ENCODE measurements at places on chromosomes 3 and 15. TPM values are rescaled to one million over a fixed set of nuclear protein-coding genes. Genes with fewer than 3 reads are reported as not detected.
A peak's percentile ranks its signal among the peaks of the same experiment; 100 is the strongest.

DNA sequence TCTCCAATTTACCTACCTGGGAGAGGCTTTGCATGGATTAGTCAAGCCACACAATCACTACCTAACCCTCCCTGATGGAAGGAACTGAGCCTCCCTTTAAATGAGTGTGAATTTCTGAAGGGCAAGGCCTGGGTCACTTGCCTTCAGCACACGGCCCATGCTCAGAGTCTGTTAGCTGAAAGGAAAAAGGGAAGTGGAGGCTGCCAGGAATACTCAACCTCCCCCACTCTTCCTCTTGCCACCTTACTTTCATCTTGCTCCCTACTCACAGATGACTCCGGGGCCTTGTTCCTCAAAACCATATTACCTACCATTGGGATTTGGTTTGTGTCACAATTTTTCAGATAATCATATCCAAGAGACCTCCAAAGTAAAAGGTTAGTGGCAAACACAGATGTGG is 220.0 kb downstream of the ABHD5 start:
- DNase-seq: no peak

- DNase-seq: no peak
Observed at GRCh38 chr3:87468938-87469337, 192.6 kb upstream of the POU1F1 start.

- no peak for DNase-seq
Observed at GRCh38 chr15:94312946-94313345, 81.6 kb downstream of the MCTP2 start.

DNA sequence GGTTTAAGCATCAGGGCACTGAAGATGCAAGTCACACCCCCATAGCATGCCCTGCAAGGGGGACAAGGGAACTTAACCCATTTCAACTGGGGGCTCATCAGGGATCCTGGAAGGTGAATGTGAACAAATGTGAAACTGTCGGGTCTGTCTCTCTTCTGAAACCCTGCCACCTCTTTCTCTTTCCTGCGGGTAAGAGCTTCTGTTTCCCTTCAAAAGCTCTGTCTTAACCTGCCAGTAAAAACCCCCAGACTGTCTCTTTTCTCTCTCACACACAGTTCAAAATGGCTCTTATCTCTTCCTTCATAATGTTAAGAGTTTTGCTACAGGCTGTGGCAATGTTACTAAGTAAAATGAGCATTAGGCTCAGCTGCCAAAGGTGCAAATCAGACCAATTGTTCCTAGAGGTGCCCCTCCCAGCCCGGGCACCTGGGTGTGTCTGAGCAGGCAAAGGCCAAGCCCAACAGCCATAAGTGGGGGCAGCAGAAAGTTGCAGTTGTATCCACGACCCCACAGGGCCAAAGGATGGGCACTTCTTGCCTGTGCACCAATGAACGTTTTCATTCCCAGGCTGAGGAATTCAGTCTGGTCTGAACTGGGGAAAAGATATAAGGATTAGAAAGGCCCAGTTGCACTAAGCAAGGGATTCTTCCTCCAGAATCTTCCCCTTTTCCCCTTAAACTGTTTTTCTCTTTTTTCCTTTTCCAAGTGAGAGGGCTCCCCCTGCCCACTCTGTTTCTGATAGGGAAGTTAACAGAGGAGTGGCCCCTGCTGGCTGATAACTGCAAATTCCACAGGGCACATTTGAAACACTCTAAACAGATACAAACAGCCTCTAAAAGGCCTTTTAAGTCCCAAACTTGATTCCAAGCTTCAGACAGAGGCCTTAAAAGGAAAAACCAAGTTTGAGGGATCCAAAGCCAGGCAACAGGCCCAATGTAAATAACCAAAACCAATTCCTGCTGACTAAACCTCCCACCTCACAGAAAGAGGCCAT is 113.8 kb upstream of the EPHA6 start:
- DNase-seq: no peak

- DNase-seq: no peak
Observed at GRCh38 chr15:80608688-80609087, 86.4 kb upstream of the ABHD17C start.

DNA sequence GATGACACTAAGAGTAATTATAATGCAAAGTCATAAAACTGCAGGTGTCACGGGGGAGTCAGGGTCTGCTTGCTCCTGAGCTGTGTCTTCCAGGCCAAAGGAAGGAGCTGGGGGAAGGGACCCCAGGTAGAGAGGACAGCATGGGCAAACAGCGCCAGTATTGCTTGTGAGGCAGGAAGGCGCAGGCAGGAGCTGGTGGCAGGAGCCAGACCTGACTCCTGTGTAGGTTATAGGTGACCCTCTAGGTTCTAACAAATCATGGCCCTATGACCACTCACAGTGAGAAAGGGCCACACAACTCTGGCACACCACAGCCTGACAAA is 1.9 kb downstream of the CISH start:
- no peak for DNase-seq

DNA sequence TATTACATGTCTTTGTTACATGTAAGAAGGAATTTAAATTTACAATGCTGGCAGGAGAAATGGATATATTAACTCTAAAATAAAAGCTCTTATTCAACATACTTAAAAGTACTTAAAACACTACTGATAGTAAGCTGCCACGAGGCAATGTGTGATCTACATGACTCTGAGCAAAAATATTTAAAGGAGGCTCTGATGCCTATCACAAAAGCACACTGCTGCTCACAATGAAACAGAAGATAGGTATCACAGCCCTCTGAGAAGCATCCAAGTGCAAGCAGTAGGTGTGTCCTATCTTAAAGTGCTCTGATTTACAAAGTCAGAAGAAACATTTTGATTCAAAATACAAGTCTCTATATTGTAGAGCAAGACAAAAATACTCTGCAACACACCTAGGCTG is 371.2 kb upstream of the WNT5A start:
- DNase-seq: no peak

DNA sequence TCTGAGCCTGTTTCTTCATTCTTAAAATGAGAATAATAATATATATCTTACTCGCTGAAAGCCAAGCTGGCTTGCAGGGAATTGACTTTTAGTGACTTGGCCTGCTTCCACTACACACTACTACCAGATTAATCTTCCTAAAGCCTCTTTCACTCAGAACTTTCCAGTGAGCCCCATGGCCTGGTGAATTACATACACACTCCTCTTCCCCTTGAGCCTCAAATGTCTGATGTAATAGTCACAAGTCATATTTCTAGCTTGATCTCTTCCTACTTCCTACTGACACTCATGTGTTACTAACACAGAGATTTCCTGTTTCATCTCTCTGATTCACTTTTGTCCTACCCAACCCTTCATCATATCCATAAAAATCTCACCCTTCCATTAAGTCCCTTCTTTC is 82.7 kb upstream of the SOX2 start:
- peak; percentile 27 for DNase-seq

GRCh38 chr15:90412356-90413194 is 24.5 kb downstream of the IQGAP1 start:
- DNase-seq: peak; percentile 67

DNA sequence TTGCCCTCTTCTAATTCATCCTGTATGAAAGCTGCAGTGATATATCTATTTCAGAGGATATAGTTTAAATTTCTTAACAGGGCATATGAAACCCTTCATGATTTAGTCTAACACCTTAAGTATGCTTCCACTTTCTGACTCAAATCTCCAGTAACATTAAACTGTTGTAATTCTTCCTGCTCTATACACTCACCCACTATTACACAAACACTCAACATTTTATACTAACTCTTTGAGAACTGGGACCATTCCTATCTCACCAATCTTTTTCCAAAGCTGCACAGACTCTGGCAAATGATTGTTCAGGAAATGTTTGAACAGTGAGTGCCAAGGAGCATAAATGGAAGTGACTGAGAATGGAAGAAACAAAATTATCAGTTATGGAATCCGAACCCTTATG is 560.4 kb upstream of the DPPA4 start:
- no peak for DNase-seq

DNA sequence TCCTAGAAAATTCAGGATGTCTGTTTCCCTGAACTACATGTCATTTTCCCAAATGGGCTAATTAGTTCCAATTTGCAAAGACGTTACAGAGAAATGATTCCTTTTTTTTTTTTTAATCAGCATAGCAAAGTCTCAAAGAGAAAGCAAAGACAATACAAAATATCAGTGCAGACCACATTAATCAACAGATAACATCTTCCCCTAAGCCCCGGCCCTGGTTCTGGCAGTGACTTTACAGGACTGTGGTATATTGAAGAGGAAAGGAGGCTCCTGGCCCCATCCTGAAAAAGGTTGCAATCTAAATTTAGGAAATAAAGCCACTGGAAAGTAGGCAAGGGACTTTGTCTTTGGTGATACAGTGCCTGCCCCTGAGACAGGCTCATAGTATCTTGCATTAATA is 836.5 kb downstream of the NTRK3 start:
- DNase-seq: no peak

DNA sequence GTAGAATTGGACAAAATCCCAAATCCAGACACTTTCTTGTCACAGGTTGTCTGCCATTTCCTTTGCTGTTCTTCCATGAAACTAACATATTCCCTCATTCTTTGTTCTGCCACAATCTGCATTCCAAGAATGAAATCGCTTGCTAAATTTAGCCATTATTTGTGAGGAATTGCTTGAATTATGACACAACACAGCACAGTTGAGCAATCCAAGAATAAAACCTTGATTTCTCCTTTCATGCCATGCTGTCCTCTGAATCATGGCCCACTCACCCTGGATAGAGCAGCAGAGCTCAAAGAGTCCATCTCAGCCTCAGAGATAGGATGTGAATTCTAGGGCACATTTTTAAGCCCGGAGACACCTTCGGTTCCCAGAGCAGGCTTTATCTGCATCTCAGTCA is 35.2 kb upstream of the GREM1 start:
- no peak for DNase-seq

DNA sequence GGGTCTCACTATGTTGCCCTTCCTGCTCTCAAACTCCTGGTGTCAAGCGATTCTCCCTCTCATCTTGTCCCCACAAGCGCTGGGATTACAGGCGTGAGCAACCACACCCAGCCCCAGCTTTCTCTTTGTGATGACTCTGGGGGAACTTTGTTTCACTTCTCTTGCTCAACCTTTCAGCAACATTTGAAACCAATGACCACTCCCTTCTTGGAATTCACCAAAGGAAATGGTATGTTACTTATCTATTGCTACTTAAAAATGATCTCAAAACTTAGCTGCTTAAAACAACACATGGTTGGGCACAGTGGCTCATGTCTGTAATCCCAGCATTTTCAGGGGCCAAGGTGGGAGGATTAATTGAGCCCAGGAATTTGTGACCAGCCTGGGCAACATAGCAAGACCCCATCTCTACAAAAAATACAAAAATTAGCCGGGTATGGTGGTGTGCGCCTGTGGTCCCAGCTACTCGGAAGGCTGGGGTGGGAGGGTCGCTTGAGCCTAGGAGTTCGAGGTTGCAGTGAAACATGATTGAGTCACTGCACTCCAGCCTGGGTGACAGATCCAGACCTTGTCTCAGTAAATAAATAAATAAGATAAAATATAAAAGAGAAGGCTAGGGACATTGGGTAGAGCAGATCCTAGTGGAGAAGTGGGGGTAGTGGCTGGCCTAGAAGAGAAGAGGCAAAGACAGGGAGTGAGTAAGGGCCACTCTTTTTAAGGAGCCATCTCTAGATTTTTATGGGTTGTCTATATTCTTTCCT is 10.3 kb upstream of the COPG1 start:
- DNase-seq: no peak

DNA sequence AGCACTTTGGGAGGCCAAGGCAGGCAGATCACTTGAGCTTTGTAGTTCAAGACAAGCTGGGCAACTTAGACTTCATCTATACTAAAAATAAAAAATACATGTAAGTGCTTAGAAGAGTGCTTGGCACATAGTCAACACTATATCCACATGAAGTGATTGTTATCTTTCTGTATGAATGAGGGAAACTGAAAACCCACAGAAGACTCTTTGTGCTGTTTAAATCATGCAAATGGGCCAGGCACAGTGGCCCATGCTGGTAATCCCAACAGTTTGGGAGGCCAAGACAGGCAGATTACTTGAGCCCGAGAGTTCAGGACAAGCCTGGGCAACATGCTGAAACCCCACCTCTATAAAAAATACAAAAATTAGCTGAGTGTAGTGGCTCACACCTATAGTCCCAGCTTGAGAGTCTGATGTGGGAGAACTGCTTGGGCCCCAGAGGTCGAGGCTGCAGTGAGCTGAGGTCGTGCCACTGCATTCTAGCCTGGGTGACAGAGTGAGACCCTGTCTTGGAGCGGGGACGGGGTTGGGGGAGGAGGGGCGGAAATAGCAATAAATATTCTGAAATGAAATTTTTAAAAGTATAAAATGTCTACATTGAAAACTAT is 129.7 kb downstream of the NR2E3 start:
- DNase-seq: no peak

GRCh38 chr15:41408234-41408641 is 5.9 kb upstream of the NDUFAF1 start:
- DNase-seq: no peak

DNA sequence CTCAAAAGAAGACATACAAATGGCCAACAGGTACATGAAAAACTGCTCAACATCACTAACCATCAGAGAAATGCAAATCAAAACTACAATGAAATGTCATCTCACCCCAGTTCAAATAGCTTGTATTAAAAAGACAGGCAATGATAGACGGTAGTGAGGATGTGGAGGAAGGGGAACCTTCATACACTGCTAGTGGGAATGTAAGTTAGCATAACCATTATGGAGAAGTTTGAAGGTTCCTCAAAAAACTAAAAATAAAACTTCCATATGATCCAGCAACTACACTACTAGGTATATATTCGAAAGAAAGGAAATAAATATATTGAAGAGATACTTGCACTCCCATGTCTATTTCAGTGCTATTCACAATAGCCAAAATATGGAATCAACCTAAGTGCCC is 62.8 kb upstream of the PPARG start:
- DNase-seq: no peak

Gene ANKUB1
- polyA plus RNA-seq: not detected

Gene DCP1A
- polyA plus RNA-seq: 20.7 TPM

Gene SCN11A
- polyA plus RNA-seq: 1.2 TPM

Gene SMAD6
- 9.1 TPM for polyA plus RNA-seq

Gene TRIM42
- not detected for polyA plus RNA-seq

Gene ATOSA
- 26.9 TPM for polyA plus RNA-seq

Gene POLQ
- polyA plus RNA-seq: 4.9 TPM

Gene MEGF11
- 0.45 TPM for polyA plus RNA-seq

Gene SEC22A
- polyA plus RNA-seq: 15.8 TPM

Gene NOX5
- polyA plus RNA-seq: 0.19 TPM

Data from muscle of back (tissue), 13 donors.